ENCODE measurements at places on chromosomes 7 and 10. TPM values are rescaled to one million over a fixed set of nuclear protein-coding genes. Genes with fewer than 3 reads are reported as not detected.

FAM25C gene
- not detected for total RNA-seq

CYP3A5 gene
- total RNA-seq = 13.5 TPM

NACAD gene
- total RNA-seq = 4.2 TPM

HPSE2 gene
- total RNA-seq = 3.0 TPM

ARHGAP22 gene
- 6.6 TPM for total RNA-seq

WNT8B gene
- total RNA-seq = not detected

Data from kidney (tissue), 22 donors.